ENCODE measurements at places on chromosomes 12 and 14.

DNA sequence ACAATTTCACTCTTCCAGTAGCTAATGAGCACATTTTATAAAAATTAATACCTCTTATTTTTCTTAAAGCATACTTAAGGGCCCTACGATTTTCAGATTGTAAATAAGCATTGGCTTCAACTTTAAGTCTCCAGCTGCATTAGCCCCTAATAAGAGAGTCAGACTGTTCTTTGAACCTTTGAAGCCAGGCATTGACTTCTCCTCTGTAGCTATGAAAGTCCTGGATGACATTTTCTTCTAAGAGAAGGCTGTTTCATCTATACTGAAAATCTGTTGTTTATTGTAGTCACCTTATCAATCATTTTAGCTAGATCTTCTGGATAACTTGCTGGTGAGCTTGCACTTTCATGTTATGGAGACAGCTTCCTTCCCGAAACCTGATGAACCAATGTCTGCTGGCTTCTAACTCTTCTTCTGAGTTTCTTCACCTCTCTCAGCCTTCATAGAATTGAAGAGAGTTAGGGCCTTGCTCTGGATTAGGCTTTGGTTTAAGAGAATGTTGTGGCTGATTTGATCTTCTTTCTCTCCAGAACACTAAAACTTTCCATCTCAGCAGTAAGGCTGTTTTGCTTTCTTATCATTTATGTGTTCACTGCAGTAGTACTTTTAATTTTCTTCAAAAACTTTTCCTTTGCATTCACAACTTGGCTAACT is 377.1 kb upstream of the RGS6 start:
- DNase-seq, result no peak

GRCh38 chr12:104374806-104375205 is 71.3 kb downstream of the EID3 start:
- no peak for DNase-seq

- no peak for DNase-seq
Measured at GRCh38 chr12:94112121-94112520, 36.3 kb upstream of the PLXNC1 start.

DNA sequence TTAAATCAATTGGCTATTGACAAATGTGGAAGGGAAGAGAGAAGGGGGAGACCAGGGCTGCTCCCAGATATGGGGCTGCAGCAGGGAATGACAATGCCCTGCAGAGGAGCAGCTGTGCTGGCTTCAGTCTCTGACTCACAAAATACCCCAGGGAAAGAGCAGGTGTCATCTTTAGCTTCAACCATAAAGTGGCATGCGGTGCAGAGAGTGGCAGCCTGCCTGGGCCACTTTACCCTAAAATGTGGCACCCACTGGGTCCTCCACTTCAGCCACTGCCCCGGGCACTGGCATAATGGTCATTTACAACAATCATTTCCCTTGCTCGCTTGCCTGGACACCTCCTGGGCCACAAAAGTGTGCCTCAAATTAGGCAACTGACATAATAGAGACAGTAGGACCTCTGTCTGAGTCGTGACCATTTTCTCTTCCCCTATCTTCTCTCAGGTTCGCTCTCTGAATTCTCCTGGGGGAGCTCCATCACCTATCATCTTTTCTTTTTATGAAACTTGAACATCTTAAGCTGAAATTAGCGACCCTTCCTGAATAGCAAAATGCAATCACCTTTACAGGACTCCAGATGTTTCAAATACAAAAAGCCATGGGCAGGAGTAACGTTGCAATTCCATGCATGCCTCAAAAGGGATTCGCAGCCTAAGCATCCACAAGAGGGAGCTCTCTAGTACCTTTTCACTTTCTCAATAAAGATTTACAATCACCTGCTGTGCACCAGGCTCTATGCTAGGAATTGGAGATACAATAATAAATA is 179.9 kb upstream of the ATF7IP start:
- no peak for DNase-seq

DNA sequence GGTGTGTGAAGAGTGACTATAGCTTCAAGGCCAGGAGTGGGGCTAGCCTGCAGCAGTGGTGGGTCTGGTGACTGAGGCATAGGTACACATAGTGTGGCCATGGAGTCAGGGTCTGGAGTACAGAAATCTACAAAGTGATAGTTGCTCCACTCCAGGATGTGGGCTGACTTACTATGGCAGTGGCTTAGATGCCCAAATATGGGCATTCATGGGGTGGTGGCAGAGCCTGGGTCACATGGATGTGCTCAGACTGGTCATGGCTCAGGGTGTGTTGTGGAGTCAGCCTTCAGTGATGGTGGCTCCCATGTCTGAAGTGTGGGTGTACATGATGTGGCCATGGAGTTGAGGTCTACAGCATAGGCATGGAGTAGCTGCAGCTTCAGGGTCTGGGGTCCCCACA is 27.3 kb downstream of the CLEC6A start:
- no peak for DNase-seq

DNA sequence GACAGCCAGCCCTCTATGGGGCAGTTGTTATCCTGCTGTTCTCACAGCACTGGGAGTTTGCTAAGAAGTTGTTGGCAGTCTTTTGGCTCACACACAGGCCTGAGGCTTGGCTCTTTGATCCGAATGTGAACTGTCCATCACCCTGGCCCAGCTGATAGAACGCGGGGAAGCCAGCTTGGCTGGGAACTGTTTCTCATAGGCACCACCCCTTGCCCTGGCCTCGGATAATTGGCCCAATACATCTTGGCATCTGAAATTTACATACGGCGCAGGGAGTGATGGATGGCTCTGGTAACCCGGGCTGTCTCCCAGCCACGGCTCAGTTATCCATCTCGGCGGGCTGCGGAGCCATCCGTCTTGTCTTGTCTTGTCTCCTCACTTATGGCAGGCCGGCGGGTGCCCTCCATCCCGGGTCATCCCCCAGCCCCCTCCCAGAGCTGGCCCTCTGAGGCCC is 164.1 kb downstream of the PHETA1 start:
- no peak for DNase-seq

DNA sequence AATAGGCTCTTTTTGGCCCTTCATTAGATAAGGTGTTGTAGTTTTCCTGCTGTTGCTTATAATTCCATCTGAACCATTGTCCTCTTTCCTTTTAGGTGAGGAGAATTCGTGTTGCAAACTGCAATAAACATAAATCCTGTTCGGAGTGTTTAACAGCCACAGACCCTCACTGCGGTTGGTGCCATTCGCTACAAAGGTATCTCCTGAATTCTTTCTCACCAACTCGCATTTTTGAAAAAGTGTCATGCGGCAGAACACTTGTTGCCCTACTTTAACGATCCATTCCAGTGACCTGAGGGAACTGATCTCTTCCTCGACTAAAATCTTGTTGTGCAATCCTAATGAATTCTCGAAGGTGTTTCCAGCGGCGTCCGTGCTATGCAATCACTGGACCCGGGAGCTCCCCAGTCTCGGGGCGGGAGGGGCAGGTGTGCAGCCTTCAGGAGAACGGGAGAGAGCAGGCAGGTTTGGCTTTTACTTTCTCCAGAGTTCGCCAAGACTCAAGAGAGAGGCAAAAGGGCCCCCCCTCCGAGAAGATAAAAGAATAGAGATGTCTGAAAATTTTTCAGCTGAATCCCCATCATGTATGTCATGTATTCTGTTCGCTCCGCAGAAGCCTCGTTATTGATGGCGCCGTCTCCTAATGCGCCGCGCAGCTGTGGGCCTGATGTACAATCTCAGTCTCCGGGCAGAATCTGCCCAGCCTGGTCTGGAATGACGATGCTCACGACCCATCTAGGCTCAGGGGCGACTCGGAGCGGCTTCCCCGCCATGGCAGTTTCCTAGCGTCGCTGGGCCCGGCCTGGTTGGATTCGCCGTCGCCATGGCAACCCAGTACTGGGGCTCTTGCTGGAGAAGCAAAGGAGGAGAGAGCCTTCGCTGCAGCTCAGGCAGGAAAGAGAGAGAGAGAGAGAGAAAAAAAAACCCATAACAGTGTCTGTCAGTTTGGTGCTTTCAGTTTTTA is 38.2 kb downstream of the PLXNC1 start:
- DNase-seq, result peak; percentile 13

GRCh38 chr12:131135311-131135785 is 181.6 kb downstream of the ADGRD1 start:
- DNase-seq, result no peak

DNA sequence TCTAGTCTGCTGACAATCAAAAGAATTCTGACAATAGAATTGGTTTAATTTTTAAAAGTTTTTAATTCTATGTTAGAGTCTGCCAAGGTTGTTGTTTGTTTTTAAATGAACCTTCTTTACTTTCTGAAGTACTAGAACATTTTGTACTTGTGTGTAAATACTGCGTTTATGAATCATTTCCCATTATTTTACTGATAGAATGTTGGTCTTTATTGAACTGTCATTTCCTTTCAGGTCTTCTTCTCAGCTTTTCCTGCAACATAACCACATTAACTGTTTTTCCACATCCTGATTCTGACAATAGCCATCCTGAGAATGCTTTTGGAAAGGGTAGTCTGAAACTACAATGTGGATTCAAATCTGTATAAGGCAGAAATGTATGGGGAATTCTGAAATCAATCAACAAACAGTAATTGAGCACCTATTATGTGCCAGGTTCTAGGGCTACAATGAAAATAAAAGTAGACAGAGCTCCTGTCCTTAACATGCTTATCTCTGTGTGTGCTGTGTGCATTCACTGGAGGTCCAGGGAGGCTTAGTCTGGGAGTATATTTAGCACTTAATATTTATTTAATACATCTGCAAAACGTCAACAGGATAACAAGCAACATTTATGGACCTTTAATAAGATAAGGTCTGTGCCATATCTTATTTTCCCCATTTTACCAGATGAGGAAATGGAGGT is 73.1 kb upstream of the SLC38A2 start:
- no peak for DNase-seq

DNA sequence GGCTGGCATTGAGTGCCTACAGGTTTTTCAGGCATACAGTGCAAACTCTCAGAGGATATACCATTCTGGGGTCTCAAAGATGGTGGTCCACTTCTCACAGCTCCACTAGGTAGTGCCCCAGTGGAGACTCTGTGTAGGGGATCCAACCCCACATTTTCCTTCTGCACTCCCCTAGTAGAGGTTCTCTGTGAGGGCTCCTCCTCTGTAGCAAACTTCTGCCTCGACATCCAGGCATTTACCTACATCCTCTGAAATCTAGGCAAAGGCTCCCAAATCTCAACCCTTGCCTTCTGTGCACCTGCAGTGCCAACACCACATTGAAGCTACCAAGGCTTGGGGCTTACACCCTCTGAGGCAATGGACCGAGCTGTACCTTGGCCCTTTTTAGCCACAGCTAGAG is 179.2 kb downstream of the CCDC91 start:
- DNase-seq, result no peak

- no peak for DNase-seq
Measured at GRCh38 chr12:94659346-94659930, 9.1 kb upstream of the TMCC3 start.

DNA sequence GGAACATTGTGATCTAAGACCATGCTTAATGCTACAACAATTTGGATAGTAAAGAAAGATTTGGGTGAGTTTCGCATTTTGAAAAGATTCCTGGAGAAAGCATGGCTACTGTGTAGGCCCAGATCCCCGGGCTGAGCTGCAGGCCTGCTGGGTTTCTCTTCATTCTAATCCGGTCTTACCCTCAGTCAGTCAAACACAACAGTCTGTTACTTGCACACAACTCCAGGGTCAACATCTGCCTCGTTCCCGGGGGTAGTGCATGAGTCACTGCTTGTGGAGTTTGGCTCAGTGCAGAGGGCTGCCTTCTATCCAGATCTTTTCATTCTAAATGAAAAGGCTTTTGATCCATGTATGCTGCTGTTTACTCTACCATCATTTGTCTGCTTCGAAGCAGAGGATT is 60.4 kb upstream of the SEL1L start:
- DNase-seq, result peak; percentile 32

- DNase-seq, result no peak
Measured at GRCh38 chr12:11433664-11434063, 38.3 kb upstream of the PRB2 start.

GRCh38 chr14:64279704-64280668 is 14.2 kb downstream of the ESR2 start:
- no peak for DNase-seq

GRCh38 chr12:95859344-95859816 is 628 bp downstream of the SNRPF start:
- no peak for DNase-seq

DNA sequence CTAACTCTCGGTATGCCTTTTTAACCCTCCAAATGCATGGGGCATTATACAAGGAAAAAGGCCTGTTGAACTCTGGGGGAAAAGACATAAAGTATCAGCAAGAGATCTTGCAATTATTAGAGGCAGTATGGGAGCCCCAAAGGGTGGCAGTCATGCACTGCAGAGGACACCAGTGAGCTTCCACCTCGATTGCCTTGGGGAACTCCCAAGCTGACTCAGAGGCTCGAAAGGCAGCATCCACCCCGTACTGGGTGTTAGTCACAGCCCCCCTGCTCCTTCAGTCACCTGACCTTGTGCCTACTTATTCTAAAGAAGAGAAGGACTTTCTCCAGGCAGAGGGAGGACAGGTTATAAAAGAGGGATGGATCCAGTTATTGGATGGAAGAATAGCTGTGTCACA is 781.4 kb upstream of the TMEM132C start:
- no peak for DNase-seq

DNA sequence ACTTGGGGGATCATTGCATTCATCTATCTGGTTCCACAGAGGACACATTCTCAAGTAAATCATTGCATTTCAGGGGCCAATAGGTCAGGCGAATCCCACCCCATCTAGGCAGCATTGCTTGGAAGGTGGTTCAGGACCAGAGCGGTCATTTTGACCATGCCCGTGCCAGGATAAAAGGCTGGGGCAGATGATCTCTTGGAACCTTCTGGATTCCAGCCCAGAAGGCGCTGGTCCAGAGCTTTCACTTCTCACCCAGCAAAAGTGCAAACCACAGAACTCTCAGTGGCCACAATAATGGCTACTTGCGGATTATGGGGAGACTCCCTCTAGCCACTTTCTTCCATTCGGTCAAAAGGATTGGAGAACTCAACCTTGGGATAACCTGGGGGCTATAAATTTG is 595 bp upstream of the KRT85 start:
- no peak for DNase-seq

GRCh38 chr12:106672314-106673025 is 89.7 kb downstream of the RFX4 start:
- DNase-seq, result no peak

- no peak for DNase-seq
Measured at GRCh38 chr14:34465069-34465859, 3.2 kb upstream of the SPTSSA start.

DNA sequence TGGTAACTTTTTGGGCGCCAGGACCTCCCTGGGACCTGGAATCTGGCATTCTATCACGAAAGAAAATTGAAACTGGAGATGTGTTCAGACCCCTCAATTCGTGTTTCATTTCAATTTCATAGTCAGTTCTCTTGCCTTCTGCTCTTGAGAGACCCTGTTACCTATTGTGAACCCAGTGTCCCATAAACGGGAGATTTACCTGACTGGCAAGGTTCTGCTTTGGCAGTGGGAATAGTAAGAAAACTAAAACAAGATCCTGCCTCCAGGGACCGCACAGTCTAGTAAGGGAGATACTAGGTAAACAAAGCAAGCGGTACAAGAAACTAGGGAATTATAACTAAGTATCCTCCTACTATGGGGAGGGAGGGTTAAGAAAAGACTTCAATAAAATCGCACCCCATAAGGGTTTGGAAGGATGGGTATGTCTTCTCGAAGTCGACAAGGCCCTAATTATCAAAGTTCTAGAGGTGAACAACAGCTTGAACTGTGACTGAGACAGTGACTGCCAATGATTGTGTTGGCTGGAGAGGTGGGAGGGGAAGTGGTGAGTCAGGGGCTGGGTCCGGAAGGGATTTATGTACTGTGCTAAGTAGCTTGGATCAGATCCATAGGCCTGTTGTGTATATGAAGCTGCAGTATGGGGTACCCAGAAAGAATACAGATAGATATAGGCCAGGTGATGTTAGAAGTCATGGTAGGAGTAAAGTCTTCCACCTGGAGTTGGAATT is 754 bp downstream of the ACSS3 start:
- no peak for DNase-seq

Measured in substantia nigra (tissue), 51 donors.